Panc1 (cell line): ENCODE measurements at places on chromosomes 1 and 21. TPM values are rescaled to one million over a fixed set of nuclear protein-coding genes. Genes with fewer than 3 reads are reported as not detected.

The HSD3B2 gene
- total RNA-seq = 1.2 TPM

The ANGPTL7 gene
- total RNA-seq = not detected

The ZNF670 gene
- total RNA-seq = 6.4 TPM

The GCSAML gene
- not detected for total RNA-seq

The PROX1 gene
- total RNA-seq = 0.13 TPM

The TRNP1 gene
- 81.2 TPM for total RNA-seq

The CNKSR1 gene
- 13.7 TPM for total RNA-seq

The RCSD1 gene
- 1.4 TPM for total RNA-seq

The LAD1 gene
- 0.10 TPM for total RNA-seq

The RNU1-3 gene
- 1,290 TPM for total RNA-seq

The GUCA2A gene
- total RNA-seq = not detected

The CD5L gene
- not detected for total RNA-seq

The SYT6 gene
- not detected for total RNA-seq

The RHEX gene
- total RNA-seq = not detected

The CHI3L2 gene
- 0.77 TPM for total RNA-seq

The TTC34 gene
- 1.5 TPM for total RNA-seq

The ZNF593OS gene
- total RNA-seq = not detected

The SHE gene
- total RNA-seq = 0.03 TPM

The CYP4A22 gene
- total RNA-seq = not detected

The S100A16 gene
- 61.6 TPM for total RNA-seq

The CXADR gene
- 24.7 TPM for total RNA-seq

The SLC37A1 gene
- 7.7 TPM for total RNA-seq

The TMPRSS15 gene
- total RNA-seq = not detected

The CCDC30 gene
- total RNA-seq = 1.3 TPM

The LENEP gene
- 0.67 TPM for total RNA-seq

The IFNLR1 gene
- total RNA-seq = 1.0 TPM

The CFH gene
- total RNA-seq = 0.36 TPM

The SLC6A9 gene
- 9.2 TPM for total RNA-seq

The C1orf21 gene
- total RNA-seq = 0.15 TPM

The CD84 gene
- total RNA-seq = 0.26 TPM

The PPP2R5A gene
- total RNA-seq = 44.3 TPM

The TNFRSF1B gene
- 18.8 TPM for total RNA-seq

The ATPAF1 gene
- 39.0 TPM for total RNA-seq

The SYTL1 gene
- 2.4 TPM for total RNA-seq

The ZBTB8A gene
- 6.5 TPM for total RNA-seq

The TNFSF4 gene
- total RNA-seq = 0.13 TPM

The EPS8L3 gene
- not detected for total RNA-seq

The PLCH2 gene
- total RNA-seq = 41.2 TPM

The ASCL5 gene
- total RNA-seq = not detected

The ANGPTL1 gene
- total RNA-seq = not detected

The SHISA4 gene
- total RNA-seq = 38.2 TPM

The JAM2 gene
- total RNA-seq = 0.21 TPM

The SLAMF9 gene
- total RNA-seq = not detected

The PRELP gene
- not detected for total RNA-seq

The ADGRL2 gene
- total RNA-seq = 34.2 TPM

The LCE2A gene
- not detected for total RNA-seq

The AGRN gene
- 153 TPM for total RNA-seq

The AHDC1 gene
- 47.1 TPM for total RNA-seq
